ENCODE measurements at places on chromosomes 11 and 22. TPM values are rescaled to one million over a fixed set of nuclear protein-coding genes. Genes with fewer than 3 reads are reported as not detected.

GRCh38 chr11:99887481-99887880, 799.6 kb upstream of the ARHGAP42 start:
- no peak overlapping the region for H3K27ac ChIP-seq
- no peaks in the 10 kb centered on the region for H3K4me1 ChIP-seq
- H3K4me3 ChIP-seq = no peak overlapping the region
- H3K36me3 ChIP-seq = no peaks in the 10 kb centered on the region
- H3K27me3 ChIP-seq = no peaks in the 10 kb centered on the region

DNA sequence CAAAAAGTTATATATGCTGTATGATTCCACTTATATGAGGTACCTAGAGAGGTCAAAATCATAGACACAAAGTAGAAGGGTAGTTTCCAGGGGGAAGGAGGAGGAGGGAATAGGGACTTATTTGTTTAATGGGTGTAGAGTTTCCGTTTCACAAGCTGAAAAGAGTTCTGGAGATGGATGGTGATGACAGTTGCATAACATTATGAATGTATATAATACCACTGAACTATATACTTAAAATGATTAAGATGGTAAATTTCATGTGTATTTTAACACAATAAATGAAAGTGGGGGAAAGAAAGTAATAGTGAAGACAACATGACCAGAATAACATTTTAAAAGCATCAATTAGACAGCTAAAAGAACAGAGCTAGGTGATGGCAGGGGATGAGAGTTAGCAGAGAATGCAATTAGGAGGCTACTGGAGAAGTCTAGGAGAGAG, 51.2 kb downstream of the MRTFA start:
- H3K4me1 ChIP-seq = peaks cover 53% of the 10 kb centered on the region
- no peaks in the 10 kb centered on the region for H3K27me3 ChIP-seq
- H3K36me3 ChIP-seq = no peaks in the 10 kb centered on the region
- no peak overlapping the region for H3K4me3 ChIP-seq
- DNase-seq = no peak

DNA sequence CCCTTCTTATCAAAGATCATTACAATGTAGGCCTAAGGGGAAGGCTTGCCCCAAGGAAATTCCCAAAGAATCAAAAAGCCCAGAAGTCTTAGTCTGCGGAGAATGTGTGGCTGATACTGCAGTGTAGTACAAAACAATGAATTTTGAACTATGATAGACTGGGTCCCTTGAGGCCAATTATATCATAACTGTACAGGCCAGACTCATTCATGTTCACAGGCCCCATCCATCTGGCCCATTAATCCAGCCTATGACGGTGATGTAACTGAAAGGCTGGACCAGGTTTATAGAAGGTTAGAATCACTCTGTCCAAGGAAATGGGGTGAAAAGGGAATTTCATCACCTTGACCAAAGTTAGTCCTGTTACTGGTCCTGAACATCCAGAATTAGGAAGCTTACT, 35.2 kb downstream of the IGLL1 start:
- H3K27me3 ChIP-seq = 0 out of 3 replicates have a peak, but pooled peaks cover 7% of the 10 kb centered on the region
- peaks cover 6% of the 10 kb centered on the region for H3K4me1 ChIP-seq

GRCh38 chr11:92782806-92783205, 186.6 kb upstream of the MTNR1B start:
- no peaks in the 10 kb centered on the region for H3K27me3 ChIP-seq
- H3K4me3 ChIP-seq = no peak overlapping the region
- no peak for DNase-seq
- no peak overlapping the region for H3K27ac ChIP-seq
- H3K4me1 ChIP-seq = no peaks in the 10 kb centered on the region

DNA sequence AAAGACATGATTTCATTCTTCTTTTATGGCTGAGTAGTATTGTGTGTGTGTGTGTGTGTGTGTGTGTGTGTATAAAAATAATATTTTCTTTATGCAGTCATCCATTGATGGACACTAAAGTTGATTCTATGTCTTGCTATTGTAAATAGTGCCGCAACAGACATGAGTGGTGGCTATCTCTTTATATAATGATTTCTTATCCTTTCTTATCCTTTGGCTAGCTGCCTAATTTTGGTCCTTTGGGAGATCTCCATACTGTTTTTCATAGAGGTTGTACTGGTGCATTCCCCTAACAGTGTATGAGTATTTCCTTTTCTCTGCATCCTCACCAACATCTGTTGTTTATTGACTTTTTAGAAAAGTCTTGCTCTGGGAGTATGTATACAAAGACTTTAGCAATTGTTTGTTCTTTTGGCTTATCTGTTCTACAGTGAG, 107.0 kb downstream of the STIM1 start:
- H3K4me3 ChIP-seq = no peak overlapping the region
- H3K27me3 ChIP-seq = no peaks in the 10 kb centered on the region
- peaks cover 68% of the 10 kb centered on the region for H3K4me1 ChIP-seq
- H3K36me3 ChIP-seq = no peaks in the 10 kb centered on the region
- H3K27ac ChIP-seq = peak overlapping the region; percentile 18
- DNase-seq = no peak

- H3K27me3 ChIP-seq = no peaks in the 10 kb centered on the region
- H3K4me3 ChIP-seq = no peak overlapping the region
- no peak for DNase-seq
- no peaks in the 10 kb centered on the region for H3K4me1 ChIP-seq
- H3K27ac ChIP-seq = no peak overlapping the region
Observed at GRCh38 chr11:35116245-35116644, 22.7 kb upstream of the CD44 start.

DNA sequence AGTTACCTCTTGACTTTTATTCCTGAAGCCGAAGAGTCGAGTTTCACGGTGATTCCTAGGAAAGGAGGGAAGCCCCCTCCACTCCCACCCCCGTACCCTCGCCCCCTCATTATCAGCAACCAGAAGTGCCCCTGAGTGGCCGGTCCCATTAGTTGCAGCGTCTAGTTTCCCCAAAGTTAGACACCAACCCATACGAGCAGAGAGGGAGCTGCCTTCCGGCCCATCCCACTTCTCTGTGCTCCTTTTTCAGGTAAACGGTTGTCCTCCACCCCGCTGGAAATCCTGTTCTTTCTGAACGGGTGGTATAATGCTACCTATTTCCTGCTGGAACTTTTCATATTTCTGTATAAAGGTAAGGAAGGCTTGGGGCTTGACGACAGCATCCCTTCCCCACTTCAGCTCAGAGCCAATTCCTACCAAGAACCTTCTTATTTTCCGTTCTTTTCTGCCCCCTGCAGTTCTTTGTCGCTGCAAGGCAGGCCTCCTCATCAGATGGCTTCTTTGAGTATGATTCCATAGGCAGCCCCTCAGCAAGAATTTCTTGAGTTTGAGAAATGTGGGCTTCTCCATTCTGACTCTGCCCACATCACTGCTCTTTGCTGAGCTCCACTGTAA, 701 bp downstream of the TMEM216 start:
- peaks cover 3% of the 10 kb centered on the region for H3K36me3 ChIP-seq
- H3K27me3 ChIP-seq = no peaks in the 10 kb centered on the region
- no peak for DNase-seq
- peak overlapping the region; percentile 65 for H3K4me3 ChIP-seq
- H3K27ac ChIP-seq = peak overlapping the region; percentile 84

DNA sequence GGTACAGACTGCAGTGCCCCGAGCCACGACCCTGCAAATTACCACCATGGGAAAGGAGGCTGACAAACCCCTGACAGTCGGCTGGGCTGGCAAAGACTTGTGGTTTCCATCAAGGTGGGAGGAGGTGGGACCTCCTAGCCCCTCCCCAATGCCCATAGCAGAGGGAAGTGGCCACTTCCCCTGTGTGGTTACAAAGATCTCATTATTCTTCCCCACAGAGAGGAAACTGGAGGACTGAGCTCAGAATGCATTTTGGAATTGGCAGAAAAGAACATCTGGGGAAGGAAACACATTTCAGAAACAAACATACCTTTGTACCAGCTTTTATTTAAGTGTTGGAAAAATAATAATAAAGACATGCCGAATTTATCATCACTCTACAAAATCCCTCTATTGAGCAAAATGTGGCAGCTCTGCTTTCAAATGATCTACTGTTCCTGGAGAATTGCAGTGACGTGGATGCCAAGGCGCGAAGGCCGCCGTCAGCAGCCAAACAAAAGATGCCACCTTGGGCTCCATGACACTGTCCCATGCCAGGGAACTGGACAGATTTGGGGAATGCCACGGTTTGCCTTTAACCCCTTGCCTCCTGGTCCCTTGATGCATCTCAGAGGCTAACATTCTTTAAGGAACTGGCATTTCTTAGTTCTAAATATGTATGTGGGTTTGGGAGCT, 169.6 kb downstream of the CRYBB2 start:
- H3K36me3 ChIP-seq = no peaks in the 10 kb centered on the region
- H3K27ac ChIP-seq = peak overlapping the region; percentile 55
- no peak overlapping the region for H3K4me3 ChIP-seq
- peak; percentile 26 for DNase-seq
- no peaks in the 10 kb centered on the region for H3K27me3 ChIP-seq

- H3K27me3 ChIP-seq = no peaks in the 10 kb centered on the region
- H3K4me1 ChIP-seq = no peaks in the 10 kb centered on the region
- DNase-seq = no peak
- no peak overlapping the region for H3K27ac ChIP-seq
- no peak overlapping the region for H3K4me3 ChIP-seq
Observed at GRCh38 chr11:112864672-112865071, 96.5 kb upstream of the NCAM1 start.

GRCh38 chr11:73176145-73176873, 34.2 kb upstream of the FCHSD2 start:
- peak overlapping the region; percentile 29 for H3K4me3 ChIP-seq
- H3K4me1 ChIP-seq = peaks cover 73% of the 10 kb centered on the region

DNA sequence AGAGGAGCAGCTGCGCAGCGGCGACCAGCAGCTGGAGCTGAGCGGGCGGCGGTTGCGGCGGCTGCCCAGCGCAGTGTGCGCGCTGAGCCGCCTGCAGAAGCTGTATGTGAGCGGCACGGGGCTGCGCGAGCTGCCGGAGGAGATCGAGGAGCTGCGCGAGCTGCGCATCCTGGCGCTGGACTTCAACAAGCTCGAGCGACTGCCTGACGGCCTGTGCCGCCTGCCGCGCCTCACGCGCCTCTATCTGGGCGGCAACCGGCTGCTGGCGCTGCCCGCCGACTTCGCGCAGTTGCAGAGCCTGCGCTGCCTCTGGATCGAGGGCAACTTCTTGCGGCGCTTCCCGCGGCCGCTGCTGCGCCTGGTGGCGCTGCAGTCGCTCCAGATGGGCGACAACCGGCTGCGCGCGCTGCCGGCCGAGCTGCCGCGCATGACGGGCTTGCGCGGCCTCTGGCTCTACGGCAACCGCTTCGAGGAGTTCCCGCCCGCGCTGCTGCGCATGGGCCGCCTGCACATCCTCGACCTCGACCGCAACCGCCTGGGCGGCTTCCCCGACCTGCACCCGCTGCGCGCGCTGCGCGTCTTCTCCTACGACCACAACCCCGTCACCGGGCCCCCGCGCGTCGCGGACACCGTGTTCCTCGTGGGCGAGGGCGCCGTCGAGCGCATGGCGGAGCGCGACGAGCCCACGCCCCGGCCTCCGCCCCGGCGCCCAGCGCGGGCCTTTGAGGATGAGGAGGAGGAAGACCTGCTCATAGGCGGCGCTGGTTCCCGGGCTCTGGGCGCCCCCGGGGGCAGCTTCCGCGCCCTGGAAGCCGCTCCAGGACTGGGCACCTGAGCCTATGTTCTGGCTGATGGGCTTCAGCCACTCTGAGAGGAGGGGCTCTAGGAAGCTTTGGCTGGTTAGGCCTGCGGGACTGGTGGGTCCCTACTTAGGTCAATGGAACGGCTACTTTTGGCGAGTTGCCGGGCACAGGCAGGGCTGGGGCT, 787 bp downstream of the LRRC10B start:
- no peak overlapping the region for H3K27ac ChIP-seq
- peaks cover 17% of the 10 kb centered on the region for H3K4me1 ChIP-seq
- H3K36me3 ChIP-seq = no peaks in the 10 kb centered on the region
- peaks cover 57% of the 10 kb centered on the region for H3K27me3 ChIP-seq
- peak; percentile 63 for DNase-seq

- no peaks in the 10 kb centered on the region for H3K36me3 ChIP-seq
- H3K27me3 ChIP-seq = no peaks in the 10 kb centered on the region
- H3K27ac ChIP-seq = no peak overlapping the region
- no peak overlapping the region for H3K4me3 ChIP-seq
- no peaks in the 10 kb centered on the region for H3K4me1 ChIP-seq
Observed at GRCh38 chr22:36884349-36885158, 23.7 kb downstream of the NCF4 start.

Gene SCARF2
- 6.2 TPM for polyA plus RNA-seq

Gene XKR3
- polyA plus RNA-seq = not detected

Gene PDHX
- 41.0 TPM for polyA plus RNA-seq

Gene PELI3
- 3.1 TPM for polyA plus RNA-seq
